ENCODE measurements at places on chromosomes 5 and 9. TPM values are rescaled to one million over a fixed set of nuclear protein-coding genes. Genes with fewer than 3 reads are reported as not detected.

The POLR3G gene
- 10.8 TPM for total RNA-seq

DNA sequence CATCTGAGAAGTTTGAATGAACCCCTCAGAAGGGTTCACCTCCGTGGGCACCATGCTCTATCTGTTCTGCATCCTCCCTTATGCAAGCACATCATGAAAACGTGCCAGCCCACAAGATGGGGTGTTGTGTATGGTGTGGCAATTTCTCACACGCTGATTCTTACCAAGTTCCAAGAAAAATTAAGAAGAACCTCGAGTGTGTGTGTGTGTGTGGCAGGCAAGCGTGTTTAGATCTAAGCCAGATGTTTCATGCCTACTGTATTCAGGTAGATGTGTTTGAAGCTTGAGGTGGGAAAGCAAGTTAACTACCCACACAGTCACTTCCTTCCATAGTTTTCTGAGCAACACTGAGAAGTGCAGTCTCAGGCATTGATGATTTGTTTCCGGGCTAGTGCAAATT lies 77.7 kb upstream of the GNA14 start:
- DNase-seq: no peak

GRCh38 chr5:138753794-138754698 lies 821 bp downstream of the CTNNA1 start:
- peak; percentile 86 for DNase-seq

GRCh38 chr5:169942181-169942580 lies 38.1 kb downstream of the INSYN2B start:
- DNase-seq: no peak

Measured in renal cortical epithelial cell (primary cell).